ENCODE measurements at places on chromosomes 2 and 18.

DNA sequence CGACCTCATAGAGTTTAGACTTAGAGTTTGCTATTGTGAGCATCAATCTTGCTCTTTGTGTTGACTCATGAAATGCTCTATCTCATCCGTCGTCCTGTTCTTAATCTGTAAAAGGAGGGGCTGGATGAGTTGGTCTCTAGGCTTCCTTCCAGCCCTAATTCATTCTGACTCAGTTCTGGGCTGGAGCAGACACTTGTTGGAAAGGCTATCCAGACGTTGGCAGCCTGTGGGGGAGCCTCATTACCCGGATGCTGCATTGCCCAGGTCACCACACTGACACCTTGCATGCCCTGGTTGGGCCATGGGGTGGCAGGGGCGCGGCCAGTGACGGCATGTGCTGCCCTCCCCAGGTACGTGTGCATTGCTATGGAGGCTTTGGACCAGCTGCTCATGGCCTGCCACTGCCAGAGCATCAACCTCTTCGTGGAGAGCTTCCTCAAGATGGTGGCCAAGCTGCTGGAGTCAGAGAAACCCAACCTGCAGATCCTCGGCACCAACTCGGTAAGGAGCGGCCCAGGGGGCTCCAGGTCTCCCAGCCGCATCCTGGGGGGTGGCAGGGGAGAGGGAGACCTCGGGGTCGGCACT is 61.5 kb downstream of the EFR3B start:
- DNase-seq, result no peak

GRCh38 chr2:23940718-23941620 is 706 bp downstream of the UBXN2A start:
- DNase-seq, result peak; percentile 4

GRCh38 chr2:3094999-3095958 is 282.3 kb downstream of the EIPR1 start:
- no peak for DNase-seq

DNA sequence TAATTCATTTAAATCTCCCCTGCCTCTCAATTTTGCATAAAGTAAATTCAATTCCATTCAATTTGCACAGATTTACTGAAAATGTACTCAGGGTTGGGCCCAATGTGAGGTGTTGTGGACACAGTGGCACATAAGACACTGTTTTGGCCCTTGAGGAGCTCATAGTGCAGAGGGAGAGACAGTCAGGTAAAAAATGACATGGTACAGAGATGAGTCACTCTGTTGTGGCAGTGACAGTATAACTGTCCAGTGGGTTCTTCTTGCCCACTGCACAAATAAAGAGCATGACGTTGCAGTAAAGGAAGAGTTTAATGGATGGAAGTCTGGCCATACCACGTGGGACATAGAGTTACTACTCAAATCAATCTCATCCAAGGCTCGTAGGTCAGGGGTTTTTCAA is 400.3 kb upstream of the TRIB2 start:
- no peak for DNase-seq

GRCh38 chr2:100820273-100820522 is 259 bp downstream of the NPAS2 start:
- no peak for DNase-seq

DNA sequence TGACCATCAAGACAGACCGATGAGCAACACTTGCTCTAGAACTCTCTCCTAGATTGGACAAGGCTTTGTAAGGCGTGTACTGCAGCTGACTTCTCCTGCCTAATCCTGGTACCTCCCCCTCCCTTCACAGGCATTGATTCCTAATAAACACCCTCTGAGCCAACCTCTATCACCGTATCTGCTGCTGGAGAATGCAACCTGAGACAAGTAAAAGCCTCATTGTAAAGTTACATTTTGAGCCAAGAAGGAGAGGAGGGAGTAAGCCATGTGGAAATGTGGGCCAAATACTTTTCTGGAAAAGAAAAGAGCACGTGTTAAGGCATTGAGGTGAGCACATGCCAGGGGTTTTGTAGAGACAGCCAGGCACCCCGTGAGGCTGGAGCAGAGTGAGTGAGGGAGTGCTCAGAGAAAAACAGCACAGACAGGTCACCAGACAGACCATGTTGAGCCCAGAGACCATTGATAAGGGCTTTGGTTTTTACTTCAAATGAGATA is 2.6 kb upstream of the WDFY1 start:
- no peak for DNase-seq

- DNase-seq, result no peak
Measured at GRCh38 chr2:60586081-60586480, 32.6 kb upstream of the BCL11A start.

DNA sequence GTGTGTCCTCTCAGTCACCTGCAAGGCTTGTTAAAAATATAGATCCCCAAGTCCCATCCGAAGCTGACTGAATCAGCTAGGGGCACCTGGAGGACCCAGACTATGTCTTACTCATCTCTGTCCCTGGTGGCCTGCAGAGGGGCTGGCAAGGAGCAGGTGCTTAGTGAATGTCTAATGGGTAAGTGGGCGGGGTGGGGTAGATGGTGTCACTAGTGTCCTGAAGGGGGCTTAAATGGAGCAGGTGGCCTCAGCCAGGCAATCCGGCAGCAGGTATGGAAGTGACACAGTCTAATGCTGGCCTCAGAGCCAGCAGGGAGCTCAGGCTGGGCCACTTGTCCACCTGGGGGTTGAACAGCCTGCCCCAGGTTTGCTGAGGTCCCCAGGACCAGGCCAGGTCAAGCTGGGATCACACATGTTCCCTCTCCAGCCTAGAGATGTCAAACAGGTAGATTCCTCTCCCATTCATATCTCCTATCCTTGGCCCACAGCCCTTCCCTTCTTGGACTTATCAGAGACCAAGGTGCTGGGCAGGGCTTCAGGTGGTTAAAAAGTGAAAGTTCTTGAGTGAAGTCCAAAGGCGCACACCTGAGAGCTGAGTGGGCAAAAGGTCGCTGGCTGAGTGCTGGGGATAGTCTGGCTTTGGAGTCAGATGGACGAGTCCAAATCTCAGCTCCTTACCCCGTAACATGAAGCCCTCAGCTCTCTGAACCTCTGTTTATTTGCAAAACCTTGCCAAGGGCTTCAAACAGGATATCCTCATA is 1.7 kb downstream of the STEAP3 start:
- no peak for DNase-seq

GRCh38 chr2:50649626-50650402 is 382.1 kb downstream of the NRXN1 start:
- DNase-seq, result no peak

DNA sequence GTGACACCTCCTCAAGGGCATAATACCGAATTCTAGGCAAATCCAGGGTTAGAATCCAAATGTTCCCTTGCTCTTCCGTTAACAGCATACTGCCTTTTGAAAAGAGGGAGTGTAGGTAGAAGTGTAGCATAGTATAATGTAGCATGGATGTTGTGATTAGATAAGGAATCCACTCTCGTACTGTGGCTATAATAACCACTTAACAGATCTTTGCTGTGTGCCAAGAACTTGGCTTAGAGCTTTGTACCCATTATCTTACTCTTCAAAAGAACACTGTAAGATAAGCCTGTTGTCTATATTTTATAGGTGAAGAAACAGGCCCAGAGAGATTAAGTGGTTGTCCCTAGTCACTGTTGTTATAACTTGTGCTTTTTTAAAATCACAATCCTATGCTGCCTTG is 24.2 kb downstream of the WDR75 start:
- DNase-seq, result no peak

GRCh38 chr2:109519513-109519912 is 94.3 kb downstream of the SEPTIN10 start:
- no peak for DNase-seq

GRCh38 chr2:142863485-142863961 is 13.9 kb upstream of the KYNU start:
- no peak for DNase-seq

GRCh38 chr2:165219481-165219880 is 15.6 kb upstream of the SCN3A start:
- DNase-seq, result no peak

- no peak for DNase-seq
Measured at GRCh38 chr18:6055711-6056110, 160.4 kb upstream of the TMEM200C start.

- DNase-seq, result no peak
Measured at GRCh38 chr2:29615183-29615582, 306.2 kb downstream of the ALK start.

DNA sequence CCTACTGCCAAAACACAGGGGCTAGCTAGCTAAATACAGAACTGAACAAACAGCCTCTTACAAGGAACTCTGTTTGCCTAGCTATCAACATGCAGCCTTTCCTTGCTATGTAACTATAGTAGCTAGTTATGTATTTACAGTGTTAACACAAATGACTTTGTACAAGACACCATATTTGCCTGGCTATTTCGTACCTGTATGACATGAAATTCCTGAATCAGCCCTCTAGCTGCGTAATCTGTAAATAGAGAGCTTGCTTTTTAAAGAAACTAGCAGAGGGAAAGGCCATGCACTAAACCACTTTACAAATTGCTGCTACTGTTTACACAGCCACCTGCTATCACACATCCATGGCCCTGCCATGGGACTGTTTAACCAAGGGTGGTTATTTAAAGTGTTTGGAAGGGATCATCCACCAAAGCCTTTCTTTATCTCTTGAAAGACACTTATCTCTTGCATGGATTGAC is 248.7 kb downstream of the TFCP2L1 start:
- DNase-seq, result no peak

GRCh38 chr2:54574107-54574859 is 118.2 kb downstream of the SPTBN1 start:
- DNase-seq, result no peak

GRCh38 chr2:234341306-234341985 is 155.4 kb downstream of the ARL4C start:
- DNase-seq, result no peak

GRCh38 chr18:3966246-3966641 is 488.9 kb downstream of the DLGAP1 start:
- no peak for DNase-seq

GRCh38 chr18:22290004-22290403 is 120.6 kb downstream of the GATA6 start:
- no peak for DNase-seq

- peak; percentile 39 for DNase-seq
Measured at GRCh38 chr2:96870626-96871255, 861 bp upstream of the SEMA4C start.

- peak; percentile 55 for DNase-seq
Measured at GRCh38 chr18:80033181-80034067, 810 bp upstream of the RBFA start.

DNA sequence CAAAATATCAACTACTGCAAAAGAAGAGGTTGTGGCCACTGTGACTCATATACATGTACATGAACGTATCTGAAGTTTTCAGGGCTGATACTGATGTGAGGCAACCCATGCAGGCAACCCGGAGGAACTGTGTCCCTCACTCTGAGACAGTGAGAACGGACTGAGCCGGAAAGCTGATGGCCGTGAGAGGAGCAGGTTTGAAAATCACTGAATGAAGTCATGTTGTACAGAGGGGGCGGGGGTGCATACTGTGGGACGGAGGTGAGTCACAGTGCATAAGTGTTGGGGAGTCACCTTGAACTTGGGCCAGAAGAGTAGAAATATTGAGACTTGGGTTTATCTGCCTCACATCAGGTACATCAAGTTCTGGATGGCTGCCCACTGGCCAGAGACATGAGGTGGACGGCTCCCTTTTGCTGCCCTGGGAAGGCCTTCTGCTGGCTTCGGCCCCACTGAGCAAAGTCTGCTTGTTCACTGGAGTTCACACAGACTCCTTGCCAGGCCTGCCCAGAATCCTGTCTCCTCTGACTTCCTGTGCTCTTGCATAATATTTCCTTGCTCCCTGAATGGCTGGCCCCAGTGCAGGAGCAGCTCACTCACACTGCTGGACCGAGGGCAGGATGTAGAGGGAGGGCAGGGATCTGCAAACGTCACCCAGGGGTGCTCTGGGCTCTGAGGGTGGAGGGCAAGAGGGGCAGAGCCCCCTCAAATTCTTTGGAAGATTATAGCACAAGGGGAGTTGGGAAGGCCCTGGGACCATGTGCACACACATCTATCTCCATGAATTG is 18.1 kb downstream of the EPAS1 start:
- no peak for DNase-seq

DNA sequence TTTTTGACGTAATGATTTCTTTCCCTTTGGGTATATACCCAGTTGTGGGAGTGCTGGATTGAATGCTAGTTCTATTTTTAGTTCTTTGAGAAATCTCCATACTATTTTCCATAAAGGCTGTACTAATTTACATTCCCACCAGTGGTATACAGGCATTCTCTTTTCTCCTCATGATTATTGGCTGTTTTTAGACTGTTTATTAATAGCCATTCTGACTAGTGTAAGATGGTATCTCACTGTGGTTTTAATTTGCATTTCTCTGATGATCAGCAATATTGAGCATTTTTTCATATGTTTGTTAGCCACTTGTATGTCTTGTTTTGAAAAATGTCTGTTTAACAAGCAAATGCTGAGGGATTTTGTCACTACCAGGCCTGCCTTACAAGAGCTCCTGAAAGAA is 9.2 kb upstream of the CD28 start:
- no peak for DNase-seq

- no peak for DNase-seq
Measured at GRCh38 chr18:70523792-70524182, 234.9 kb downstream of the SOCS6 start.

GRCh38 chr2:45452866-45453265 is 158.2 kb downstream of the SRBD1 start:
- DNase-seq, result no peak

- no peak for DNase-seq
Measured at GRCh38 chr18:9685615-9685890, 22.5 kb upstream of the RAB31 start.

DNA sequence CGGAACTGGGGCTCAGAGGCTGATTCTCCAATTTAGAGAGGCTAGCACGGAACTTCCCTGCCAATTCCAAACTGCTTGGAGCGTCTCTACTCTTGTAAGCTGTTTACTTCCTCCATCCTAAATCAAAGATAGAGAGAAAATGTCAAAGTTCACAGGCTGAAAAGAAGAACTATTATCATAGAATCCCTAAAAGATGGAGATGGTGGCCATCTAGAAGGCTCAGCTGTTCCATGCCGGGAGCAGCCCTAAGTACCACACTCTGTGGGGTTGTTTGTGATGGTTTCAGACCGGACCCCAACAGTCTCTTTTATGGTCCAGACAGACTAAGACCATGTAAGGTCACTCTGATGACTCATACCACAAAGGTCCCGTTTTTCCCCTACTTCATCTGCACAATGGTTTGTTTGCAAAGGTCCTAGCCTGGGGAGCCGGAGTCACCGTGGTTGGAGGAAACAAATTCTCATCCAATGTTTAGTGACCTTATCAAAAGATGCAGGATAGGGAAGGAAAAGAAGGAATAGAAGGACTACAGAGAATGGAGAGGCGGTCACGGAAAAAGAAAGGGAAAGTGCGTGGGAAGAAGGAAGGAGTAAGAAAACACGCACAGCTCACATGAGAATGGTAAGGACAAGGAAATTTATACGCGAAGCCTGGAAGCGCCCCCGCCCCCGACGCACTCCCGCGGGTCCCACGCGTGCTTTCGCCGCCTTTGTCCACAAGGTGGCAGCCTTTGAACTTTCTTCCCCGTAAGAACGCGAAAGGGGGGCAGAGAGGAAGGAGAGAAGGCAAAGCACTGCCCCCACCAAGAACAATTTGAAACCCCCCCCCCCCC is 453 bp upstream of the ANTXR1 start:
- no peak for DNase-seq

DNA sequence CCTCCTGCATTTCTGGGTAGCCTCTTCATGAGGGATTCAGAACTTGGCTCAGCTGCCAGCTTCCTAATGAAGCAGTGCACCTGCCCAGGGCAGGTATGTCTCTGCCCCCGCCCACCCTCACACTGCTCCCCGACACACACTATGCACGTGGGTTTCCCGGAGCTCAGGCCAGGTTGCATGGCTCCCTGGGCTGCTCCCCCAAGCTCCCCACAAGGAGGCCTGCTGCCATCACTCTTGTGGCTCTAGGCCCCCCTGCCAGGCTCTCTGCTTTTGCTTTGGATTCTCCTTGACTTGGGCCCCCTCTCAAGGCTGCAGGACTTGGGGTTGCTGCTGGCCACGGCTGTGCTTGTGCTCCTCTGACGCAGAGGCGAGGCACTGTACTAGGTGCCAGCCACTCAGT is 43.6 kb downstream of the ADD2 start:
- DNase-seq, result no peak

Data from stimulated activated CD8-positive, alpha-beta memory T cell treated with anti-CD3 and anti-CD28 coated beads, Interleukin-4, amount 100 ng/mL, for 1 hour (primary cell).